ENCODE measurements at places on chromosomes 13 and 19.

- DNase-seq: peak; percentile 60
Measured at GRCh38 chr13:21579754-21580316, 24.1 kb downstream of the MICU2 start.

- DNase-seq: no peak
Measured at GRCh38 chr13:98731925-98732324, 20.5 kb downstream of the SLC15A1 start.

DNA sequence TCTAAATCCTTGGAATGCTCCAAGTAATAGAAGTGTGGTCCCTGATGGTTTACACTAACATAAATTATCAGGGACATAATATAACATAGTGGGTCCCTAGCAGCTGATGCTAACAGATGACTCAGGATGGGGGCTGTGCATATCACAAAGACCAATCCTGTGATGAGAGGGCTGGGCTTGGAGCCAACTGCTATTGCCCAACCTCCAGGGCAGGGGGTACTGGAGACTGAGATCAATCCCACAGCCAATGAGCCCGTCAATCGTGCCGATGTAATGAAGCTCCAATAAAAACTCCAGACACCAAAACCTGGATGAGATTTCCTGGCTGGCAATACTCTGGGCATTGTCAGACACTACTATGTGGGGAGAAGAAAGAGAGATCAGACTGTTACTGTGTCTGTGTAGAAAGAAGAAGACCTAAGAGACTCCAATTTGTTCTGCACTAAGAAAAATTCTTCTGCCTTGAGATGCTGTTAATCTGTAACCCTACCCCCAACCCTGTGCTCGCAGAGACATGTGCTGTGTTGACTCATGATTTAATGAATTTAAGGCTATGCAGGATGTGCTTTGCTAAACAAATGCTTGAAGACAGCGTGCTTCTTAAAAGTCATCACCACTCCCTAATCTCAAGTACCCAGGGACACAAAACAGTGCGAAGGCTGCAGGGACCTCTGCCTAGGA, 33.4 kb downstream of the ABCC4 start:
- DNase-seq: no peak

- DNase-seq: peak; percentile 88
Measured at GRCh38 chr19:2081873-2082810, 14.0 kb downstream of the MOB3A start.

- no peak for DNase-seq
Measured at GRCh38 chr19:57829316-57829715, 783 bp upstream of the ZNF587B start.

GRCh38 chr19:13034636-13035035, 39.4 kb downstream of the NFIX start:
- no peak for DNase-seq

DNA sequence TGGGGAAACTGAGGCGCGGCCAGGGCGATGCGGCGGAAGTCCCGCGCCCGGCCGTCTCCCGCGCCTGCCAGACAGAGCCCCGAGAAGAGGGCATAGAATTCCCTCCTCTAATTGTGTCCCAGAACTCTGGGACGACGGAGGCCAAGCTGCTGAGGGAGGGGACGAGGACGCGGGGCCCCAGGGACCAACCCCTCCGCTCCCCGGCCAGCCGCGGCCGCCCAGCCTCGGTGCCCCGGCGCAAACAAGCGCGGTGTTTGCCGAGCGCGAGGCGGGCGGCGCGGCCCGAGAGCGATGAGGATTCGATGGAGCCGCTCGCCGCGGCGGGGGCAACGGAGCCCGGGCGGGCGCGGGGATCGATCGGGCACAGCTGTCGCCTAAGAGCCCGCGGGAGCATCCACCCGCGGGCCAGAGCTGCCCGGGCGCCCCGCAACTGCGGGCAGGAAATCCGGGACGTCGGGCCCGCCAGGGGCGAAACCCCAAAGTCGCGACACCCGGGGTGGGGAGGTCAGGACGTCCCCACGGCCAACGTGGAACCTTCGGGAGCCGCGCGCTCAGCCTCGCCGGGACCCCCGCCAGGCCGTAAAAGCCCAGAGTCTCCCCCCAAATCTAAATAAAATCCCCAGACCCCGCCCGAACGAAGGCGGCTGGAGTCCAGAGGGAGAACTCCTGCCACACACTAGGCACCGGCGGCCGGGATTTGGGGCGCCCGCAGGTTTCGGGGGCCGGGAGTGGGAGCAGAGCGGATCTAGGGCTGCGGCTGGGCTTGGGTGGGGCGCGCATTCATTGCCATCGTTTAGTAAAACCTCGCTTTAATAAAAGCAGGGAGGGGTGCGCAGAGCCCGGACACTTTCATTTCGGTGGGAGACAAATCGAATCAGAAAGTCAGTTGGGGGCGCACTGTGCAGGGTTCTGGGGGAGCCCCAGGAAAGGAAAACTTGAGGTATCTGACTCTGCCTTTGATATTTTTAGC, 3.6 kb upstream of the ONECUT3 start:
- DNase-seq: no peak

DNA sequence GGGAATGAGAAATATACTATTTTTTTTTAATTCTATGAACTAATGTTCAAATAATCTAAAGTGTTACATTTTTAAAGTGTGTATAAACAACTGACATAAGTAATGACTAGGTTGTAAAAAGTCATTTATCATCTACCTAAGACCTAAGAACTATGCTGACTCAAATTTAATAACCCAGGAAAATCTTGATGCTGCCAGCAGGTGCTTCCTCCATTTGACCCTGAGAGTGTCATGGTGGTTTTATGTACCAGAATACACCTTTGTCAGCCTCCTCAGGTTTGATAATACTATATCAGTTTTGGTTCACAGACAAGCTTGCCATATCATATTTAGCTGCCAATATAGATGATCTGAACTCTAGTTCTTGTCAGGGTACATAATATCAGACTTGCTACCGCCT, 1151.2 kb downstream of the PCDH17 start:
- DNase-seq: no peak

DNA sequence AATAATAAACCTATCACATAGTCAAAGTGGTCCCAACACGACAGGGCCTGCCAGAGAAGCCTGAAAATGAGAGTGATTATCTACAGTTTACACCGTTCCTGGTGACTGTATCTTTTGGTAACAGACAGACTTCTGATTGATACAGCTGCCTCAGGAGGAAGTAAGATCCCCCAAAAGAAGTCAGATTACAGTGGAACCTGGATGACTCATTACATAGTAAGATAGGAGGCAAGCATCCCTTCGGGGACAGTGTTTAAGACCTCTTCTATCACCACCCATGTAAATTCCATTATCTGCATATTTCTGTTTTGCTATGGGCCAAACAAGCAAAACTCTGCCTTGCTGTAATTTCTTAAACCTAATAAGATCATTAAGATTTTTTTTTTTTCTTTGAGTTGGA, 44.0 kb upstream of the FLT1 start:
- no peak for DNase-seq

DNA sequence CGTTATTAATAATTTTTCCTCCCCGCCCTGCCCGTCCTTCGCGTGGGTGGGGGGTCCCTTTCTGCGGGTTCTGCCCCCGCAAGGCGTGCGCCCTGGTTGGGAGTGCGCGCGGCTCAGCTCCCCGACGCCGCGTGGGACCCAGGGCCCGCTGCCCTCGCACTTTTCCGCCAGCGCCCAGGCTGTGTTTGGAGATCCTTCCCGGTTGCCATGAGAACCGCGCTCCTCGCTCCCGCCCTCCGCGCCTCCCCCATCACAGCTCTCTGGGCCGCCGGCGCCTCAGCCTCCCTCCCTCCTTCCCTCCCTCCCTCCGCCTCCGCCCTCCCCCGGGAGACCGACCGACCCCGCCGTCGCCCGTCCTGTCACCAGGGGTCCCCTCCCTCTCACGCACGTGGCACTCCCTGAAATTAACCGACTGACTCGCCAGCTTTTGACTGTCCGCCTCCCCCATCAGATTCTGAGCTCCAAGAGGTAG, 2.4 kb upstream of the SSBP4 start:
- DNase-seq: peak; percentile 84

- no peak for DNase-seq
Measured at GRCh38 chr13:73691891-73692290, 442.3 kb downstream of the KLF12 start.

GRCh38 chr19:6997679-6998445, 23.4 kb downstream of the MBD3L2B start:
- DNase-seq: no peak

GRCh38 chr13:77563111-77563510, 27.6 kb downstream of the SCEL start:
- no peak for DNase-seq

DNA sequence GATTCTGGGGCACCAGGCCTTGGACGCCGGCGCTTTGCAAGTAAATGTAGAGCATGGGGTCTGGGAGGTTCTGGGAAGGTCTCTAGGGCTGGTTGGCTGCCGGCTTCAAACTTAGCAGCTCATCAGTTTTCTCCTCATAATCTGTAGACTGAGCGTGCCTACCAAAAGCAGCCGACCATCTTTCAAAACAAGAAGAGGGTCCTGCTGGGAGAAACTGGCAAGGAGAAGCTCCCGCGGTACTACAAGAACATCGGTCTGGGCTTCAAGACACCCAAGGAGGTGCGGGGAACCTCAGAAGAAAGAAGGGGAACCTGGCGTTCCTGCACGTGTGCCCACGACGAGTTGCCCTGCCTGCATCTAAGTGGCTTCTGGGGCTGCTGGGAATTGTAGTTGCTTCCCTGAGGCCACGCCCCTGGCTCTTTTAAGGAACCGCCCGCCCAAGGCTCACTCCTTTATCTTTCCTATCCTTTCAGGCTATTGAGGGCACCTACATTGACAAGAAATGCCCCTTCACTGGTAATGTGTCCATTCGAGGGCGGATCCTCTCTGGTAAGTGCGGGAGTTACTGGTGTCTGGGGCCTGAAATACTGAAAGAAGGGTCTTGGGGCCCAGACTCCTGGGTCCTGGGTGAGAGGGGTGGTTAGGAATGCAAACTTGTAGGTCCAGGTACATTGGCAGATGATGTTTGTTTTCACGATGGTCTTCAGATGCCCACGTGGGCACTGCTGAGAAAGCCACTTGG, 984 bp downstream of the RPS11 start:
- DNase-seq: peak; percentile 57

- no peak for DNase-seq
Measured at GRCh38 chr19:44675521-44675920, 4.2 kb downstream of the CEACAM19 start.

GRCh38 chr13:44694842-44695241, 118.7 kb upstream of the TSC22D1 start:
- DNase-seq: no peak

DNA sequence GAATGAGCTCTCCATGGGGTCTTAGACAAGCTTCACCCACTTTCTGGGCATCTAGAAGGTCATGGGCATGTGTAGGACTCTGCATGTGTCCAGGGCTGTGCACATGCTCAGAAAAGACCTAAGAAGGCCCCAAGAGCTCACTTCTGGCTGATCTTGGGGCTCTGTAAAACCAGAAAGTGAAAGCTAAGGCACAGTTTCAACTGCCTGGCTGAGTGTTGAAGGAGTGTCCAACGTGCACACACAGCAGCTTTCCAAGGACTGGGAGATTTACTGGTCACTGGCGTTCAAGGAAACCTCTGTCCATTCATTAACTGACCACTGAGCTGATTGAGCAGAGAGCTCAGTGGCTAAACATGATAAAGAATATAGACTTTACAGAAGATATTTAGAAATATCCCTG, 137.9 kb downstream of the KATNAL1 start:
- DNase-seq: no peak

DNA sequence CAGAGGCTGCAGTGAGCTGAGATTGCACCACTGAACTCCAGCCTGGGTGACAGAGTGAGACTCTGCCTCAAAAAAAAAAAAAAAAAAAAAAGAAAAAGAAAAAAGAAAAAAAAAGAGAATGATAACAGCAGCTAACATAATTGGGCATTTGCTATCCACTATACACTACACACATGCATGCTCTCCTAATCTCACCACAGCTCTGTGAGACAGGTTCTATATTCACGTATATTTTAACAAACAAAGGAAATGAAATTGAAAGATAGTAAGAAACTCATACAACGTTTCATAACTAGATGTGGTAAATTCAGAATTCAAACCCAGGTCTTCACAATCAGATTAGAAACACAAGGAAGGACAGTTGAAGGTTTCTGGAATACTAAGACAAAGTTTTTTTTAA, 265.7 kb downstream of the DIAPH3 start:
- DNase-seq: no peak

GRCh38 chr19:50547385-50548190, 20.6 kb downstream of the LRRC4B start:
- no peak for DNase-seq

- no peak for DNase-seq
Measured at GRCh38 chr13:112240076-112240475, 136.1 kb upstream of the SPACA7 start.

DNA sequence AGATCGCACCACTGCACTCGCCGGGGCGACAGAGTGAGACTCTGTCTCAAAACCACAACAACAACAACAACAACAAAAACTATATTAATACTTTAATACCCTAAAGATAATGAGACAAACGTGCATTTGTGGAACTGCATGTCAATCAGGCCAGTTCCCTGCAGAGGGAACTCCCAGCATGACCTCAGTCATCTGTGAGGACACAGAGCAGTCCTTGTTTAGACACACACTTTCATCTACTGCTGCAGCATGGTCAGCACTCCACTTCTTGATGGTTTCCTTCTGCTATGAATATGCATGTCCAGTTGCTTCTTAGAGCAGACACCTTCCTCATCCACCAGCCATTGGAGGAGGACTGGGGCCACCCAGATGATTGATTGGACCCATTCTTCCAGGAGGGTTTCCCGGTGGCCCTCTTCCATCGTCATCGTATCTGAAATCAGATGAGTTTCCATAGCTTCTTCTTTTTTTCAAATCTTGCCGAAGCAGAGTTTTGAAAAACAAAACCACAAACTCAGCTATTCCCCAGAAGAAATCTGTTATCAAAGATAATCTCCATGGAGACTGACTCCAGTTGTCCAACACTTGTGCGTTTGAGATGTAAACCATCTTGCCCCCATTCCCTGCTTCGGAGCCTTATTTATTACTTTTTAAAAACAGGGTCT, 26.5 kb downstream of the ZNF607 start:
- DNase-seq: no peak

DNA sequence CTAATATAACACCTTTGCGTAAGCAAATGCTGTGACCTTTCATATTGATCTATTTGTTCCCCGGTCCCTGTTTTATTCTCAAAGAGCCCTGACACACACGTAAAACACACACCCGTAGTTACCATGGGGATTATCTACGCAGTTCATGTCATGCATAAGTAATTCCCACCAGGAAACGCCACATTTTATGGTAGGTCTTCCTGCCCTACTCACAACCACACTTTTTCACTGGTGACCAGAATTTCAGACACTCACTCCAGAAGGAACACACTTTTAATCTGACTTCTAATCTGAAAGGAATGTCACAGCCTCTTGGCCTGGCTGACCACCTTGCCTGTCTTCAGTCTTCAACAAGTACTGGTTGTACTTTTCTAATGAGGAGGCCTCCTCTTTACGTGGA, 46.8 kb downstream of the SLC7A1 start:
- DNase-seq: no peak

DNA sequence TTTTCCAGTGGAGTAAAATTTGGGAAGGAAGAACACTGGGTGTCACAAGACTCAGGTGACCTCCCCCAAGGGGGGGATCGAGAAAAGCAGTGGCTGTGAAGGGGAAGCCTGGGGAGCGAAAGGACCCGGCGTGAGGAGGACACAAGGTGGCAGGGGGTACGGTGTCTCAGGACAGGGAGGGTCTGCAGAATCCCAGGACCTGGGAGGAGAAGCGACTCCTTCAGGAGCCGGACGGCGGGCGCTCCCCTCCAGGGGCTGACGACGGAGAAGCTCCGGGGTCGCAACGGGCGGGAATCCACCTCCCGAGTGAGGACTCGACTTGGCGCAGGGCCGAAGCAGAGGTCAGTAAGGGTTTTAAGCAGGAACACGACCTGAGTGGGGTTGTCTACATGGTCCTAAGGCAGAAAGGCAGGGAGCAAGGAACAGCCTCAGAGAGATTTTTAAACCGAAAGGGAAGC, 529 bp downstream of the ZNF836 start:
- no peak for DNase-seq
